Cardiac septum (tissue), 1 donor: ENCODE measurements at places on chromosomes 12 and 14. TPM values are rescaled to one million over a fixed set of nuclear protein-coding genes. Genes with fewer than 3 reads are reported as not detected.
A peak's percentile ranks its signal among the peaks of the same experiment; 100 is the strongest.

The RAPGEF3 gene
- 26.3 TPM for total RNA-seq

GRCh38 chr12:115017346-115017745 lies 333.4 kb upstream of the TBX3 start:
- no peak for DNase-seq

DNA sequence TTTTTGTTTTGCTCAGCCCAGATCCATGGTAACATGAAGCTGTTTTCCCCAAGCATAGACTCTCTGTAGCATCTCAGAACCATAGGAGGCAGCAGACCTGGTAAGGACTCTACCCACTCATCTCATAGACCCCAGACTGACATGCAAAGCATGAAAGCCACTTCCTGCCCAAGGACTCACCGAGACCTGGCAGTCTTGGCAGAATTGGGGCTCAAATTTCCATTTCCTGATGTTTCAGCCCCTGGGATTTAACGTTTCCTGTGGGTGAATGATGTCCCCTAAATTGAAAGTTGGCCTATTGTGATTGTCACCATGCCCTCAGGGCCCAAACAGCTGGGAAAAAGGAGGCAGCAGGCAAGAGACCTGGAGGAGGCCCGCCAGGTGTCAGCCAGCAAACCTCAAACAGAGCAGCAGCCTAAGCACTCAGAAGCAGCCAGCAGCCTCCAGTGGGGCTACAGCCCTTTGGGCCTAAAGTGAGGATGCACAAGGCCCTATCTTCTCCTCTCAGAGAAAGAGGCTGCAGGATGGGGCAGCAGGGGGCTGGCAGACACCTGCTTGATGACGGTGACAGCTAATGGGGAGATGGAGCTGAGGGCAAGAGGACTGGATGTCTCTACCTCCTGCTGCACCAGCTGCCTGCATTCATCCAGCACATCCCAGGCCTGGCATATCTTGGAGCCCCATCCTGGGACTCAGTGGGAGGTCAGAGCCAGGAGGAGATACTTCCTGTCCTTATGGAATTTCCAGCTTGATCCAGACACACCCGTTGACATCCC lies 8.5 kb downstream of the KRT85 start:
- DNase-seq, result peak; percentile 51

- no peak for DNase-seq
These were observed 5.6 kb upstream of the GLRX5 start for GRCh38 chr14:95529216-95529615.

DNA sequence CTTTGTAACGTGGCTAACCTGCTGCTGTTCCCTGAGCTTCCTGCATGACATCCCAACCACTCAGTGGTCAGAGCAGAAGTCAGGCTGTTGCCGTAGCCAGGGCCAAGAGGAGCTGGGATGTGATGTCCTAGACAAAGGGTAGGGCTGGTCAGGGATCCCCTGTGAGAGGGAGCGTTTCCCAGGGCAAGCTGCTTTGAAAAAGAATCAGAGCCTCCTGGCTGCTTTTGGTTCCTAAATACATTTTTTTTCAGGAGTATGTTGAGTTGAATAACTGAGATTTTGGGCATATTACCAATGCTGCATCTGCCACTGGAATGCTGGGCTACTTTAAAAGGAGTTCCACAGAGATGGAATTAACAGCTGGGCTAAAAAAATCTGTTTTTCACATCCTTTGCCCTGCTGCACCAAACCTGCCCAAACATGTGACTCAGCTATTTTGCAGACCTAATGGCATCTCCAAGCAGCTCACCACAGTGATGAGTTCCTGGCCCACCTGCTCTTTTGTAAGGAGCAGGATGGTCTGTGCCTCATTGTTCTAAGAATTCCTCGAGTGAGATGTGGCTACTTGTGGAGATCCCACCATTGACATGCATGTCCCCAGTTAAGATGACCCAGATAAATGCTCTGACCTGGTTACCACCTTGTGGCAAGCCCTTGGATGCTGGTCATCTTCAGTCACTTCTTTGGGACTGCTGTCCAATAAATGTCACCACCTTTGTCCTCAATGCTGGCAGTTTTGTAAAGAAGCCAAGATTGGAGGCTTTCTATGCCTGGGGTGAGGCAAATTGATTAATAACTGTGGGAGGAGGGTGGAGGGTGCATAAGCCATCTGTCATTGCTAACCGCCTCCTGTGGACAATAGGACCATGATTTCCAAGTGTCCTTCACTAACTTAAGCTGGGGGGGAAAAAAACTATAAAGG lies 24.1 kb downstream of the ANKRD13A start:
- DNase-seq, result no peak
